Activated CD4-positive, CD25-positive, alpha-beta regulatory T cell treated with anti-CD3 and anti-CD28 coated beads, Interleukin-2, amount 50 U/mL, for 16 hours (primary cell): ENCODE measurements at places on chromosomes 7 and 10.

DNA sequence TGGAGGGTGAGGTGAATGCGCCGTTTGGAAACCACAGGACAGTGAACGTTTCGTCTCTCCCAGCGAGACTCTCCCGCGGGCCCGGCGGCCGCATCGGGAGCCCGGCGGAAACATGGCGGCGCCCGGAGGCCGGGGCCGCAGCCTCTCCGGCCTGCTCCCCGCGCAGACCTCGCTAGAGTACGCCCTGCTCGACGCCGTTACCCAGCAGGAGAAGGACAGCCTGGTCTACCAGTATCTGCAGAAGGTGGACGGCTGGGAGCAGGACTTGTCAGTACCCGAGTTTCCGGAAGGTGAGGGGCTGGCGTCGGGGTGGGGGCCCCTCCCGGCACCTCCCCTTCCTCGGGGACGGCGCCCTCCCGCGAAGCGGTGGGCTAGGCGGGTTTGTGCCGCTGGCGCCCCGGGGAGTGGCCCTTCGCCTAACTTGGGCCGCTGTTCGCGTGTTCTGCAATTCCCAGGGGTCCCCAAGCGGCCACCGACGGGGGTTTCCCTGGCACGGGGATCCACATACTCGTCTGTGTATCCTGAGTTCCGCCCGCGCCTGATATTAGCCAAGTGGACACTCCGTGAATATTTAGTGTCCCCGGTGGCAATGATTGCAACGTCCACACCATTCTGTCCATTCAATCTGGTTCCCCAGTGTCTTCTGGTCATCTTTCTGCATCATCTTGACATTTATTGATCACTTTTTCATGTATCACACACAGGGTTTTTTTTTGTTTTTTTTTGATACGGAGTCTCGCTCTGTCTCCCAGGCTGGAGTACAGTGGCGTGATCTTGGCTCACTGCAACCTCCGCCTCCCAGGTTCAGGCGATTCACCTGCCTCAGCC is 514 bp downstream of the NHLRC2 start:
- no peak for DNase-seq

- no peak for DNase-seq
These were observed 1.2 kb downstream of the ADIRF start for GRCh38 chr10:86969421-86970041.

- DNase-seq = no peak
These were observed 166.8 kb downstream of the USP6NL start for GRCh38 chr10:11444531-11445228.

GRCh38 chr10:35739998-35740397 is 97.9 kb upstream of the FZD8 start:
- no peak for DNase-seq

DNA sequence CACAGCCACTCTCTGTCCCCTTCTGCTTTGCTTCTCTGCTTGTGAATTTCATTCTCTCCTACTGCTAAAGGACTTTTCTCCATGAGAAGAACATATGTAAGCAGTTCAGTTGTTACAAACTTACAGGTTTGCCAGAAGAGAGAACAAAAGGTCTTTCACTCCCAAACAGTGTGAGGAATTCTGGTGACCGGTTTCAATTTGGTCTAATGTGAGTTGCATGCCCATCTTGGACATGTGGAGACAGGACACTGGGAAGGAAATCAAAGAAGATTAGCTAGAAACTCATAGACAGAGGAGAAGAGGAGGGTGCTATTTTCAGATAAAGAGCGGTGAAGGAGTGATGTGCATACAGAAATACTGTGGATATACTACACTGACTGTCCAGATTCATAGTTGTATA is 209.5 kb upstream of the INHBA start:
- DNase-seq = no peak

GRCh38 chr7:120869700-120870099 is 11.8 kb upstream of the TSPAN12 start:
- no peak for DNase-seq

DNA sequence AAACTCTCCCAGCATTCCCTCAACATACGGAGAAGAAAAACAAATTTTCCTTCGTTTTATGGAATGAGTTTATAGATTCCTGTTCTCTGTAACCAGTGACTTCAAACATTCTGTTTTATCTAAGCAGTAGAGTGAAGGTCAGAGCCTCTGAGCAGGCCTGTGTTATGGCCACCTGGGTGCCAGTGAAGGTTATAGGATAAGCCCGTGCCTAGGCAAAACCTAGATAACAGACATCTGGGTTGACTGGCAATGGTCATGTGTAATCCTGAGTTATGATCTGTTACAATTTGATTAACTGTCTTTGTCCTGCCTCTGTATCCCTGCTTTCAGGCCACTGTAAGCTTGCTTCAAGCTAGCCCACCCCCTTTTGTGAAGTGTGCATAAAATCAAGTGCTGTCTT is 8.3 kb downstream of the LSM5 start:
- DNase-seq = no peak

- no peak for DNase-seq
These were observed 317.4 kb downstream of the EXOC4 start for GRCh38 chr7:133570321-133570720.
